ENCODE measurements at places on chromosomes 4 and X. TPM values are rescaled to one million over a fixed set of nuclear protein-coding genes. Genes with fewer than 3 reads are reported as not detected.

DNA sequence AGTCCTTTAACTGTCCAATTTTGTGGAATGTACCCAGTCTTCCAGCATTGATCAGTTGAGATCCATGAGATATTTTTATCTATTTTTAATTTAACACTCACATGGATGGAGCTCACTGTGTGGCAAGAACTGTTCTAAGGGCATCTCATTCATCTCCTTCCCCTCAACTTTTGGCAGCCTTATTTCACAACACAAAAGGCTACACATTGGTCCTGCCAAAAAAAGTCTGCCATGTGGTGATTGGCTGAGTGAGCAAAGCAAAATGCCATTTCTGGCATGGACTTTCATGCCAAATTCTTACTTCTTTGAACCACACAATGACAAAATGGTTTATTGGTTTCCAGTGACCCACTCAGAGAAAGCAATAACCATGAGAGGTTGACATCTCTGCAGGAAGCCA, 171.6 kb upstream of the MAP3K15 start:
- DNase-seq = no peak

- no peak for DNase-seq
Measured at GRCh38 chr4:78556665-78557064, 5.1 kb downstream of the ANXA3 start.

DNA sequence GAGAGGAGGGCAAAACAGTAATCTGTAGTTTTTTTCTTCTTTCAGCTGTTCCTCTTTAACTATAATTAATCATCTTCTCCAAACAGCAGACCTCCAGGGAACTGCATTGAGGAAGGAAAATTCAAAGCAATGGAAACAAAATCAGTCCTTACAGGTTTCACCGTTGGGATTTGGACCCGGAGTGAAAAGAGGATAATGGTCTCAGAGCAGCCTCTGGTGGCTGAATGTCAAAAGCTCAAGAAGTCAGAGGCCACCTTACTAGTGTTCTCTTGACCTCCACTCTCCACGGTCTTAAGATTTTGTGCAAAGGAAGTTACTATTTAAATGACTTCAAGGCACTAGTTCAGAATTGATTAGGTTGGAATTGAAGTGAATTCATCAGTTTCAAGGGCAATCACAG, 16.0 kb upstream of the MID1 start:
- DNase-seq = no peak

- no peak for DNase-seq
Measured at GRCh38 chr4:113434247-113434587, 327.3 kb downstream of the CAMK2D start.

GRCh38 chr4:37609626-37610025, 76.5 kb downstream of the RELL1 start:
- DNase-seq = no peak

DNA sequence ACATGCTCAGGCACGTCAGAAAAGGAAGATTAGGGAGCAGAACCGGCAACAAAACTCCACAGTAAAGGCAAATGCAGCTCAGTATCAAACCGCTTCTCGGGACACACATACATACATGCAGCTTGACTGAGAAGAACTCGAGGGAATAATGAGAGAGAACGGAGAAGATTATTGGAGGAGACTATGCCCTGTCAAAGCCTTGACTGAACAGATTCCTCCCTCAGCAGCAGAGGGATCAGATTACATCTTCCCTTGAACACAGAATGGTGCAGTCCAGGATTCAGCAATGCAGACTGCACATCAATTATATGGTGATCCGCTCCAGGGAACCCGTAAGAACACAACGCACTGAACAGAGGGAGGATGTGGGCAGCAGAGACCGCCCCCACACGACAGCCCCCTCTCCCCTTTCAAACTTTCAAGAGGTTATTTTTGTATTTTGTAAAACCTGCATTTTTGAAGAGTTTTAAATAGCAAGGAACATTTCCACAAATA, 183.2 kb downstream of the FBXW7 start:
- peak; percentile 93 for DNase-seq

GRCh38 chrX:48714573-48714972, 18.0 kb downstream of the SUV39H1 start:
- DNase-seq = no peak

ANKRD50 gene
- 55.8 TPM for polyA plus RNA-seq

FREM3 gene
- polyA plus RNA-seq = 0.55 TPM

PCDH11X gene
- 0.07 TPM for polyA plus RNA-seq

Measured in muscle of arm (tissue), 14 donors.